ENCODE measurements at places on chromosomes 5 and 9.

DNA sequence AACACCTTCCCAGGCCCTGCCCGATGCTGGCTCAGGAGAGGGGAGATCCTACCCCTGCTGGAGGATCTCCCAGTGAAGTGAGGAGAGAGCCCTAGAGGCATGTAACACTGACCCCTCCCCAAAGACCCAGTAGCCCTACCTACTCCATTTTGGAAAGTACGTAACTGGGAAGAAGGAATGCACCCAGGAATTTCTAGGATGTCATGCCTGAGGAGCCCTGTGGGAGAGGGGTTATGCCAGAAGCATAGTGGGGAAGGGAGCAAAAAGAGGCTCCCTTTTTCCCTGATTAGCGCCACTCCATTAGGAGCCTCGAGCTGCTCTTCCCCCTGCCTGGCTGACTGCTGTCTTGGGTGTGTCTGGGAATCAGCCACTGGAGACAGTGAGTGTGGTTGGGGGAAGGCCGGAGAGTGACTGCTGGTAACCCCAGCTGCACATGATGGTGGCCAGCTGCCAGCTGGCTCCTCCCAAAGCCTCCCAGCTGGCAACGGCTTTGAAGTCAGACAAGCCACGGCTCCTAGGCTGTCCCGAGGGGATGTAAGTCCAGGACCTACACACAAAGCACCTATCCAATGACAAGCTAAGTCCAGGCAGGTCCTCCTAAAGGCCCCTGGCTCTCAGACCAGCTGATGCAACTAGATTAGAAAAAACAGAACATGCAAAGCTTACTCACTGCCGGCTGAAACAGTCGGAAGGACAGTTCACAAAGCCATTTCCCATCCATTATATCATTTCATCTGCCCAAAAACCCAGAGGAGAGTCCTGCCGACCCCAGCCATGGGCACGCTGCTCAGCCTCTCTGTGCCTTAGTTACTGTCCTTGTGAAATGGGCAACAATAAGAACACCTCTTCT, 136.5 kb upstream of the ABCA1 start:
- peak; percentile 83 for DNase-seq

DNA sequence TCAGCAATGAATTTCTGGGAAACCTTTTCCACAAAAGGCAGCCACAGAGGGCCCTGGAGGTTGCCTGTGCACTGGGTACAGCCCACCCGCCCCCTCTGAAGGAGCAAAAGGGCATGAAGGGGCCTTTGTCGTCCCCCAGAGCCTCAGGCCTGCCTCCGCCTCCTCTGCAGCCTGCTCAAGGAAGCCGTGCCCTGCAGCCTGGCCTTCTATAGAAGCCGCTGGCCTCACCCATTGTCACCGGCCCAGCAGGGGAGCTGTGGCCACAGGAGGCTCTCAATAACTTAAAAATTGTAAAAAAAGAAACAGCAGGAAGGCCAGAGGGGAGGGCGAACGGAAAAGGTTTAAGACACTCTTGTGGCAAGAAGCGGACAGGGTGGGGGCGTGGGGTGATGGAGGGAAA, 213.3 kb downstream of the IRX2 start:
- no peak for DNase-seq

DNA sequence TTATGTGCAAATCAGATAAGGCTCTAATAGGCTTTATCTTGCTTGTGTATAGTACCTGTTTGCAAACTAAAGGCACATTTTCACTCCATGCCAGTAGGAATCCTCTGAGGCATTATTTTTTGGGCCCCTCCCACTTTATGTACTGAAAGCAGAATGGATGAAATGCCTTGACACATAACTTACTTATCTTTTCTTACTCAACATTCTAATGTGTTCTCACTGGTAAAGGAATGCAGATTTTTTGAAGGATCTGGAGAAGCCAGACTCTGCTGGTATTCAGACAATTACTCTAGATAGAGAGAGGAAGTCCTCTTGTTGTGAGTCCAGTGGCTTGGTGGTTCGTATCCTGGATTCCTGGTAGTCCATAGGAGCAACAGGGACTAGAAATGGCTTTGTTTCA, 336.7 kb downstream of the CCDC171 start:
- no peak for DNase-seq

DNA sequence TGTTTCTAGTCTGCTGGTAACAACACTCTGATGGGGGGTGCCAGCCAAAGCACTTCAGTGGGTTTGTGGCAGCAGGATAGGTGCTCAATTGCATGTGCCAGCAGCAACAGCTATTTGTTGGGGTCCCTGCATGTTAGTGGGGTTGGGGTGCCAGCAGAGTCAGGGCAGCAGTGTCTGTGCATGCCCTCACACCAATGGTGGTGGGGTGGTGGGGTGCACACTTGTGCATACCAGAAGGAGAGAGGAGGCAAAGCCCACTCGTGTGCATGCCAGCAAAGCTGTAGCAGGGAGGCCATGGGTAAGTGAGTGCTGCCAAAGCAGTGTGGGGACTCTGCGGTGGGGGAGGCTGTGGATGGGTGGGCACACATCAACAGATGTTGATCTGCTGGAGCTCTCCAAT, 232.2 kb downstream of the GABRG2 start:
- no peak for DNase-seq

GRCh38 chr9:20921362-20921761, 110.1 kb downstream of the HACD4 start:
- no peak for DNase-seq

DNA sequence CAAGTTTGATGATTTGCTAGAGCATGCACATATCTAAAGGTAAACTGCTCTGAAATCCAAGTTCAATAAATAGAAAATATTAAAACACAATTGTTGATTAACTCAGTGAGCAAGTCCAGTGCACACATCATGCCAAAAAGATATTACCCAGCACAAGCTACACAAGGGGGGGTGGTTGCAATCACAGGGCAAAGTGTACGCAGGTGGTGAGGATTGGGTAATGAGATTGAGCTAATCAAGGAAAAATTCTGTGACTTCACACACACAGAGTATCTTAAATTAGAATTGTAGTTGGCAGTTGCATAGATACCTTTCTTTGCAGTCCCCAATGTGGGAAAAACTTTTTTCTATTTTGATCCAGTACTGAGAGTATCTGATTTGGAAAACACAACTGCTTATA, 156.1 kb upstream of the NTRK2 start:
- no peak for DNase-seq

- no peak for DNase-seq
These were observed 10.5 kb downstream of the RPS14 start for GRCh38 chr5:150438873-150439546.

DNA sequence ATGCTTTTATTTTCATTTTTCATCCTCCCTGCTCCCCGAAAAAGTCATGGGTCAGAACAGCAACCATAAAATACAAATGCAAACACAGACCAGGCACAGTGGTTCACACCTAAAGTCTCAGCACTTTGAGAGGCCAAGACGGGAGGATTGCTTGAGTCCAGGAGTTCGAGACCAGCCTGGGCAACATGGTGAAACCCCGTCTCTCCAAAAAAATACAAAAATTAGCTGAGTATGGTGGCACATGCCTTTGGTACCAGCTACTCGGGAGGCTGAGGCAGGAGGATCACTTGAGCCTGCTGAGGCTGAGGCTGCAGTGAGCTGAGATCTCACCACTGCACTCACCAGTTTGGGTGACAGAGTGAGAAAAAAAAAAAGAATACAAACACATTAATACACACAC, 60.3 kb downstream of the ARHGEF37 start:
- no peak for DNase-seq

DNA sequence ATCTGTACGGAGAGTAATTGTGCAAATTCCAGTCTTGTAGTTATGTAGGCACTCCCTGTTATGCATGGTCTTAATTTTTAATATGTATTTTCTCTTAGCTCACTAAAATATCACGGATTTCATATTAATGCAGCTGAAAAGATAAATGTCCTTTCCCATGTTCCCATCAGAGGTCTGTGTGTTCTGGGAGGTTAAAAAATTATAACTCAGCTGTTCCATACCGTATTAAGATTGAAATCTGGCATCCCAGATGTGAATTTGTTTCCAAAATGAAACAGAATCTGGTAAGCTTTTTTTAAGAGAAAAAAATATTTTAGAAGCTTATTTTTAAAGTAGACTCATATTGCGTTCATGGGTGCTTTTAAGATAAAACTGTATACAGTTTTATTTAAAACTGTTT, 44.3 kb downstream of the SEMA6A start:
- no peak for DNase-seq
